ENCODE measurements at places on chromosomes 6 and 20. TPM values are rescaled to one million over a fixed set of nuclear protein-coding genes. Genes with fewer than 3 reads are reported as not detected.

GABRR1 gene
- total RNA-seq = not detected

FAM83B gene
- 12.2 TPM for total RNA-seq

RBM39 gene
- 488 TPM for total RNA-seq

RAET1L gene
- total RNA-seq = not detected

RNF144B gene
- total RNA-seq = 5.4 TPM

RPS6KA2 gene
- 12.0 TPM for total RNA-seq

C6orf15 gene
- not detected for total RNA-seq

COX4I2 gene
- 0.34 TPM for total RNA-seq

PRL gene
- total RNA-seq = 0.23 TPM

DNA sequence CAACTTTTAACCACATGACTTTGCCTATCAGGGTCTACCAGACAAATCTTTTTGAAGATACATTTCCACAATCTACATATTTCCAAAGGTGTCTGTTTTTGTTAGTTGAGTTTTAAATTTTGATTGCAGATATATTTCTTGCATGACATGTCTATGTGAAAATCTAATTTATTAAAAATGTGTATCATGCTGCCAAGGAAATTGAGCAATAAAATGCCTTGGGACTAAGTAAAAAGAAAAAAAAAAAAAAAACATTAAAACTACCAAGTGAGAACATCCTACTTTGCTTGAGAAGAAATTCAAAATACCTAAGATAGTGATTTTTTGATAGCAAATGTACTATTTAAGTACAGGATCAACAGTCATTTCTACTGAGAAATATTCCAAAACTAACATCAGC, 17.7 kb downstream of the SLC17A5 start:
- H3K4me3 ChIP-seq = no peak overlapping the region
- H3K36me3 ChIP-seq = peaks cover 10% of the 10 kb centered on the region
- H3K27ac ChIP-seq = no peak overlapping the region

DNA sequence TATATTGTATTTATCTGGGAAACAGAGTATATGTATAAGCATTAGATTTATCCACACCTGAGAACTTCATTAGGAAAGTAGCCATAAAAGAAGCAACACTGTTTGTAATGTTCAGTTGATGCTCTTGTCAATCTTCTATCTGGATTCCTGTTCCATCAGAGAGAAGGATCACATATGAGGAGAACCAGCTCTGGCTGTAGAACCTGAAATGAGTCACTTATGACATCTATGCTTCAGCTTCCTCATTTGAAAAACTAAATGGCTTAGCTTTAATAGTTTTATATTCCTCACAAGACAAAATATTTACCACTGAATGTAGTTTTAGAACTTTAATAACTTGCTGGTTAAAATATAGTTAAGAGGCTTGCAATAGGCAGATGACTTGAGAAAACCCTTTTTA, 144.7 kb downstream of the TASP1 start:
- peaks cover 17% of the 10 kb centered on the region for H3K36me3 ChIP-seq
- no peak overlapping the region for H3K27ac ChIP-seq
- H3K27me3 ChIP-seq = no peaks in the 10 kb centered on the region
- H3K4me1 ChIP-seq = peaks cover 22% of the 10 kb centered on the region

DNA sequence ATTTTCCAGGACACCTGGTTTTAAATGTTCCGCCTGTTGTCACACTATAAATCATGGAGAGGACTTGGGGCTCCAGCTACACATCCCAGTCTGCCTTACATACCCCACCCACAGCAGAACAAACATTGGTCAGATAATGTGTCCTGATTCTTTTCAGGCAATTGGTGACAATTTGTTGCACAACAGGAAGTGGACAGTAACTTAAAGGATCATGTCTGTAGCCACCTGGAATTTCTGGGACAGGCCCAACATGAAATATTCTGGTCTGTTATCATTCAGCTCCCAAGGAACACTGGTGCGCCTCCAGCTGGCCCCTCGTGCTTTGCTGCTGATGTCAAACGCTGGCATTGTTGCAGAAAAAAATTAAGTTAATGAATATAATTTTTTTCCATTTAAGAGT, 117.2 kb downstream of the SOBP start:
- H3K36me3 ChIP-seq = no peaks in the 10 kb centered on the region
- H3K27ac ChIP-seq = peak overlapping the region; percentile 41
- DNase-seq = no peak

- H3K27ac ChIP-seq = peak overlapping the region; percentile 76
- no peaks in the 10 kb centered on the region for H3K36me3 ChIP-seq
- H3K27me3 ChIP-seq = no peaks in the 10 kb centered on the region
- H3K4me3 ChIP-seq = no peak overlapping the region
These were observed 123.2 kb upstream of the TMEM170B start for GRCh38 chr6:11414176-11414963.

- H3K4me3 ChIP-seq = no peak overlapping the region
- H3K36me3 ChIP-seq = no peaks in the 10 kb centered on the region
- no peaks in the 10 kb centered on the region for H3K4me1 ChIP-seq
- DNase-seq = no peak
- H3K27me3 ChIP-seq = peaks cover 35% of the 10 kb centered on the region
These were observed 6.1 kb downstream of the SIRPG start for GRCh38 chr20:1651268-1652058.

- no peaks in the 10 kb centered on the region for H3K36me3 ChIP-seq
- H3K4me3 ChIP-seq = no peak overlapping the region
- DNase-seq = no peak
- no peak overlapping the region for H3K27ac ChIP-seq
- peaks cover 31% of the 10 kb centered on the region for H3K27me3 ChIP-seq
- peaks cover 11% of the 10 kb centered on the region for H3K4me1 ChIP-seq
These were observed 362.0 kb upstream of the SULF2 start for GRCh38 chr20:48147311-48147710.

GRCh38 chr6:32529697-32530430, at the start of gene HLA-DRB5:
TSS of gene HLA-DRB5 (minus strand) at chr6:32530287. CDS start at chr6:32530224, 63 bp downstream.
- H3K27ac ChIP-seq = no peak within 1 kb of the TSS
- H3K36me3 ChIP-seq = no peaks in the 10 kb centered on the region
- H3K4me3 ChIP-seq = no peak within 1 kb of the TSS
- peaks cover 28% of the 10 kb centered on the region for H3K27me3 ChIP-seq
- DNase-seq = no peak

DNA sequence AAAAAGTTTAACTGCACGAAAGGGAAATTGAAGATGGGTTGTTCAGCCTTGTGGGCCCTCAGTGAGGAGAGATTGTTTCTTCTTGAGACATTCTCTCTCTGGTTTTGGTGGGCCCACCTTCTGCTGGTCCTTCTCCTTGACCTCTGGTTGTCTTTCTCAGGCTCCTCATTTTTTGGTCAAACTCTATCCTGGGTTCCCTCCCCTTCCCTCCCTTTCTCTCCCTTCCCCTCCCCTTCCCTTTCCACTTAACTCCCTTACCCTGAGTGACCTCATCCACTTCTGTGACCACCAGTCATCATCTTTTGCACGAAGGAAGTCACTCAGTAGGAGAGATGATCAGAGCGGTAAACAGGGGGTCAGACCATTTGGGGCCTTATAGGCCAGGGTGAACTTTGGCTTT, 71.5 kb upstream of the RALY start:
- no peak overlapping the region for H3K27ac ChIP-seq
- no peak for DNase-seq
- peaks cover 3% of the 10 kb centered on the region for H3K4me1 ChIP-seq
- H3K27me3 ChIP-seq = peaks cover 1% of the 10 kb centered on the region

- no peaks in the 10 kb centered on the region for H3K4me1 ChIP-seq
- H3K36me3 ChIP-seq = peaks cover 2% of the 10 kb centered on the region
- no peak overlapping the region for H3K27ac ChIP-seq
- DNase-seq = no peak
- peaks cover 5% of the 10 kb centered on the region for H3K27me3 ChIP-seq
These were observed 71.9 kb upstream of the SLC22A16 start for GRCh38 chr6:110548110-110548847.

DNA sequence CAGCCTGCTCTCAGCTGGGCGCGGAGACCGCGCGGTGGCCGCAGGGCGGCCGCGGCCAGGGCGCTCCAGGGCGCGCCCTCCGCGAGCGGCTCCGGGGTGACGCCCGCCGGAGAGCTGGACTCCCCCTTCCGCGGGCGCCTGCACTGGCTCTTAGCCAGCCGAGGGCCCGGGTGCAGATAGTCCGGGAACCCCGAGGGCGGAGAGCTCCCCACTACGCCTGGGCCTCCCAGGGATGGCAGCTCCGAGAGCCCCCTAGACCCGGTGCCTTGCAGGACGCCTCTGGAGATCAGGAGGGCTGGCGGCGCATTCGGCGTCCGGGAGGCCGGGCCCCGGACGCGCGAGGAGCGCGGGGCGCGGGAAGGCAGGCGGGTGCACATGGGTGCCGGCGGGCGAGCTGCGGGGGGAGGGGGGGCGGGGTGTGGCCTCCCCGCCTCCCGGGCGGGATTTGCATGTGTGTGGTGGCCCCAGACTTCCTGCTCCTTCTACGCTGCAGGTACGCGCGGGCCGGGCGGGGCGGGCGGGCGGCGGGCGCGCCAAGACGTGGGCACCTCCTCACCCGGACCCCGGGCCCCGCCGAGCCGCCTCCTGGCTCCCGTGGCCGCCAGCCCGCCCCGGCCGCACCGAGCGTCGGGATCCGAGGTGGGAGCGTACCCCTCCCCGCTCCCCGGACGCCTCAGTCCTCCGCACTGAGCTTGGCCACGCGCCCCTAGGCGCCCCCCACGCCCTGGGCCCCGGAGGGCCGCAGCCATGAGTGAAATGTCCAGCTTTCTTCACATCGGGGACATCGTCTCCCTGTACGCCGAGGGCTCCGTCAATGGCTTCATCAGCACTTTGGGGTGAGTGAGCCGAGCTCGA, at the start of gene ITPR3:
ITPR3 (plus strand) TSS at position 467 of the 855 bp plus-strand sequence; CDS start at position 748, 281 bp downstream.
- peaks cover 15% of the 10 kb centered on the region for H3K4me1 ChIP-seq
- H3K4me3 ChIP-seq = peak within 1 kb of the TSS; percentile 85
- no peak within 1 kb of the TSS for H3K27ac ChIP-seq
- no peak for DNase-seq
- no peaks in the 10 kb centered on the region for H3K36me3 ChIP-seq

- peaks cover 2% of the 10 kb centered on the region for H3K36me3 ChIP-seq
- peaks cover 16% of the 10 kb centered on the region for H3K4me1 ChIP-seq
- H3K27ac ChIP-seq = no peak overlapping the region
These were observed 76.4 kb downstream of the TMEM242 start for GRCh38 chr6:157246771-157247484.

DNA sequence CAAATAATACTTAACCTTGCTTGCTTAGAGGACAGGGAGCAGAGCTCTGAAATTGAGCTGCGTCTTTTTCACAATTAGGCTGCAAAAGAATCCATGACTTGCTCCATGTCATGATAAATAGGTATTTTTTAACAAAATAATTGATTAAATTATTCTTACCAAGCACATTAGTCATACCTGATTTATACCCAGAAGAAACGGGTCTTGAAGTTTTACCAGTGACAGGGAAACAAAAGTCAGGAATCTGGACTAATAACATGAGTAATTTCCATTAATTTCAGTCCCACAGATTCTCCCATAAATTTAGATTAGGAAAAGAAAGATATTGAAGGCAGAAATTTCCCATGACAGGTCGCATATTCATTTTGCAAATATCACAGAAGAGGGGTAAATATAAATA, 85.0 kb upstream of the BMP5 start:
- DNase-seq = no peak
- no peaks in the 10 kb centered on the region for H3K36me3 ChIP-seq
- no peak overlapping the region for H3K4me3 ChIP-seq

DNA sequence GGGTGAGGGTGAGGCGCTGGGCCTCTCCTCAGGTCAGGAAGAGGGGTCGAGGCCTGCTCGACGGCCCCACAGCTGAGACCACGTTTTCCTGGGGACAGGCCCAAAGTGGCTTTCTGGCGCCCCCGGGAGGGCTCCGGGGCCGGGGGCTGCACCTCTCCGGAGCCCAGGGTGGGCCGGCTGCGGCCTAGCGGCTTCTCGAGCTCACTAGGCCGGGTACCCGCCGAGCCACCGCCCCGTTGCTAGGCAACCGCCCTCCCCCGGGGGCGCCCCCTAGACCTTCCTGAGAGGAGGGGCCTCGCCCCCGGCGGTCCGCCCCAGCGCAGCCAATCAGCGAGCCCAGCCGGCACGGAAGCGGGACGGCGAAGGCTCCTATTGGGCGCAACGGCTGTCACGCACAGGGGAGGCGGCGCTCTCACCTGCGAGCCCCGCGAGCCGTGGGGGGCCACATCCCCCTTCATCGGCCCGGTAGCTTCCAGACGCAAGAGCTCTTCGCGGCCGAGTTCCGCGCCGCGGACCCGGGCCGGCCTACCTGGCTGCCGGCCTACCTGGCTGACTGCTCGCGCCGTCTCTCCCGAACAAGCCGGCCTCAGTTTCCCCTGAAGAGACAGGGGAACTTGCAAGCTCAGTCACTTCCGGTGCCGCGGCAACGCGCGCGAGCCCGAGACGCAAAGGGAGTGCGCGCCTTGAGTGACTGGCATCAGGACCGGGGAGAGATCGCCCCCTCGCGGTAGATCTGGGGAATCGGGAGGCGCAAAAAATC, 831 bp upstream of the BCL2L1 start:
- peaks cover 3% of the 10 kb centered on the region for H3K36me3 ChIP-seq
- H3K4me1 ChIP-seq = peaks cover 49% of the 10 kb centered on the region
- DNase-seq = peak; percentile 100
- H3K27me3 ChIP-seq = no peaks in the 10 kb centered on the region
- H3K27ac ChIP-seq = peak overlapping the region; percentile 98

GRCh38 chr6:105041880-105042279, 85.0 kb downstream of the LIN28B start:
- peaks cover 7% of the 10 kb centered on the region for H3K36me3 ChIP-seq
- H3K4me3 ChIP-seq = no peak overlapping the region
- H3K27me3 ChIP-seq = no peaks in the 10 kb centered on the region
- peaks cover 30% of the 10 kb centered on the region for H3K4me1 ChIP-seq

DNA sequence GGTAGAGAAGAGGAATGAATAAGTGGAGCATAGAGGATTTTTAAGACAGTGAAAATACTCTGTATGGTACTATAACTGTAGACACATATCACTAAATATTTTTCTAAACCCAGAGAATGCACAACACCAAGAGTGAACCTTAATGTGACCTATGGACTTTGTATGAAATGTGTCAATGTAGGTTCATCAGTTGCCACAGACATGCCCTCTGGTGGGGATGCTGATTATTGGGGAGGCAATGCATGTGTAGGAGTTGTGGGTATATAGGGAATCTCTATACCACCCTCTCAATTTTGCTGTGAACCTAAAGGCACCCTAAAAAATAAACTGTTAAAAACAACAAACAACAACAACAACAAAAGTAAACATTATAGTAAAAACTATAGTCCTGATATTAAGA, 293.7 kb downstream of the RNF144B start:
- peaks cover 32% of the 10 kb centered on the region for H3K27me3 ChIP-seq
- no peak for DNase-seq
- no peak overlapping the region for H3K27ac ChIP-seq

DNA sequence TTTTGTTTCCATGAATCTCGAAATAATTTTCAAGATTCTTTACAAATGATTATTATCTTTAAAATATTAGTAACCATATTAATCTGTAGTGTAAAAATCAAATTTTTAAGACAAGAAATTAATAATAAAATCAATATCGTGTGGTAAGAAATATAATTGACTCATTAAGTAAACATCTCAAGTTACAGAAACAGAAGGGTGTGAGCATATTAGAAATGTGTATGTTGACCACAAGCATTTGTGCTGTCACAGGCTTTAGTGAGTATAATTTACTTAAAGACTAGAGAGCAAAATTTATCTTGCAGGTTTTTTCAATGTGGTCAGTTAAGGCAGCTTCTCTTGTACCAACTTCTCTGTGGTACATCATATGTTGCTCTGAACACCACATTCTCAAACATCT, 566.5 kb upstream of the IRAK1BP1 start:
- DNase-seq = no peak
- H3K27ac ChIP-seq = no peak overlapping the region
- no peaks in the 10 kb centered on the region for H3K27me3 ChIP-seq
- peaks cover 3% of the 10 kb centered on the region for H3K4me1 ChIP-seq
- H3K4me3 ChIP-seq = no peak overlapping the region

All from mesothelial cell of epicardium (in vitro differentiated cells).